Stimulated activated CD8-positive, alpha-beta memory T cell treated with anti-CD3 and anti-CD28 coated beads, Interleukin-15, amount 100 ng/mL, for 4 hours (primary cell): ENCODE measurements at places on chromosomes 7 and 10.

GRCh38 chr10:47027784-47028260 is 116.6 kb downstream of the PTPN20 start:
- DNase-seq, result no peak

DNA sequence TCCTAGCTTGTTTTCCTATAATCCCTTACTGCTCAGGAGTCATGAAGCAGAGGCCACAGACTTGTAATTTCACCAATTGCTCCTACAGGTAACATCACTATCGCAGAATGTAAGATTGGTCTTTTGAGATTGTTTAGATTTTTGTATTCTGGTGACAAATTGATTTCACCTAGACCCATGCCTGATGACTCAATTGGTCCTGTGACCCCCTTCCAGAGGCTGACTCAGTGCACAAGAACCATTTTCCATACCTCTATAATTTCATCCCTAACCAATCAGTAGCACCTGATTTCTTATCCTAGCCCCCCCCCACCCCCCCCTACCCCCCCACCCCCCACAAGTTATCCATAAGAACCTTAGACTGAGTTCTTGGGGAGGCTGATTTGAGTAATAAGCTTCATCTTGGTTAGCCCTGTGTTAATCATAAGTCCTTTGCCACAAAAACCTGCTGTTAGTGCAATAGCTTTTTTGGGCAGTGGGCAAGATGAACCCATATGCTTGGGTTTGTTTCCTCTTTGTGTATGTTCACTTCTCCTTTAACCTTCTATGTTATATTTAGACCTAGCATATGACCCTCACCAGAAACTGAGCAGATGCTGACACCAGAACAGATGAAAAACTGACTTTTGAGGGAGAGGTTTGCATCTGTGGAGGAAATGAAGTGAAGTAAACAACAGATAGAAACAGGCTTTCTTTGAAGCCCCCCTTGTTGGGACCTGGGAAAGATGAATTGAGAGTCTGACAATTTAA is 187.1 kb downstream of the KIF20B start:
- no peak for DNase-seq

GRCh38 chr7:100061518-100062193 is 12.1 kb downstream of the ZSCAN21 start:
- DNase-seq, result no peak

DNA sequence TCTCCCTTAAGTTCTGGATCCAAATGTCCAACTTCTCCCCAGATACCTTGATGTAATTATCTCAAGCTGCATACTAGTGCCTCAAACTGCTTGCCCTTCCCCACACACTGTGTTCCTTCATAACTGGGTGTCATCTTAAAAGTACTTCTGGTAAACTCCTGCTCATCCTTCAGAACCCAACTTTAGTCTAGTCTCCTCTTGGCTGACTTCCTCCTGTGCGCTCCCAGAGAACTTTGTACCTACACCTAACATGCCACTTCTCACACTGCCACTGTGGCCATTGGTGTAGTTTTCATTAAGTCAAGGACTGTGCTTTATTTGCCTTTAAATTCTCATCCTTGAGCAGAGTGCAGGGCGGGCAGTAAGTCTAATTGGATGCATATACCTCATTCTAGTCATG is 575.2 kb upstream of the GALNT17 start:
- DNase-seq, result no peak
